ENCODE measurements at places on chromosomes 1 and 21. TPM values are rescaled to one million over a fixed set of nuclear protein-coding genes. Genes with fewer than 3 reads are reported as not detected.

Gene NUF2
- total RNA-seq: 2.7 TPM

Gene NPPA
- not detected for total RNA-seq

Gene PHACTR4
- 4.6 TPM for total RNA-seq

Gene ADCY10
- total RNA-seq: not detected

Gene ATP6V1G3
- not detected for total RNA-seq
